ENCODE measurements at places on chromosomes 6 and 20. TPM values are rescaled to one million over a fixed set of nuclear protein-coding genes. Genes with fewer than 3 reads are reported as not detected.

GRCh38 chr6:8027965-8028651, 36.1 kb downstream of the BLOC1S5 start:
- no peak overlapping the region for H3K4me3 ChIP-seq
- H3K4me1 ChIP-seq: peaks cover 35% of the 10 kb centered on the region
- no peaks in the 10 kb centered on the region for H3K27me3 ChIP-seq

GRCh38 chr6:33505548-33506370, 51.4 kb downstream of the ZBTB9 start:
- H3K36me3 ChIP-seq: no peaks in the 10 kb centered on the region
- no peak overlapping the region for H3K27ac ChIP-seq
- no peaks in the 10 kb centered on the region for H3K4me1 ChIP-seq
- DNase-seq: no peak
- H3K4me3 ChIP-seq: no peak overlapping the region
- H3K27me3 ChIP-seq: no peaks in the 10 kb centered on the region

DNA sequence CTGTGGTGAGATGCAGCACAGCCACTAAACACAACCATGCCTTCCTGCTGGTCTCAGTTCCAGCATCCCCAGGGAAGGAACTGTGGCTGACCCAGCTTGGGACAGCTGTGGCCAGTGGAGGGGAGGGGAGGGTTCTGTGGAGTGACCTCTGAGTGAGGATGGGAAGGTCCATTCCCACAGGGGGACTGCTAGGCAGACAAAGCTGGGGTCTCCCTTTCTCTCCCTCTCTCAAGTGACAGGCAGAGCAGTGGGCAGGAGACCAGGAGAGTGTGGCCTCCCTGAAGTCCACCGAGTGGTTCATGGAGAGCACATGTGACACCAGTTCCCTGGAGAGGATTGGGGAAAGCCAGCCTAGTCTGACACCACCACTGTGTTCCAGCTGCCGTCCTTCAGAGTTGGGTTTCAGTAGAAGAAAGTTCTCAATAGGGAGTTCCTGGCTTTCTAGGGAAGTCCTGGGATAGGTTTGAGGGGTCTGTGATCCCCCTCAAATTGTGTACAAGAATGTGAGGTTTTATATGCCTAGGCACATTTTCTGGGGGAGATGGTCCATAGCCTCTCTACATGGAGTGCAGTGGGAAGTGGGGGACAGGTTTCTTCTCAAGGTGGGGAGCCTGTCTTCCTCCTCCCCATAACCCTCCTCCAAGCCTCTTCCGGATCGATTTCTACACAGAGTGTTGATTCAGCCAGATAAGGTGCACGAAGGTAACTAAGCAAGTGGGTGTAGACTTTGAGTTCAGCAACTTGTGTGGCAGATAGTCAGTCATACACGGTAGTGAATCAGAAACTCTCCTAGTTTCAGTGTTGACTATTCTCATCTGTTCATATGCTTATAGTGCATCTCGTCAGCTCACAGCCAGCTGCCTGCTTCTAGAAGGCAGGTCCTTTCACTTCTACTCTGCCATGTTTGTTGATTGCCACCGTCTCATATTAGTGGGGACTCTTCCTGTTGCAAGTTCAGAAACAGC, 18.9 kb downstream of the MANBAL start:
- no peak overlapping the region for H3K4me3 ChIP-seq
- no peak overlapping the region for H3K27ac ChIP-seq
- peak; percentile 25 for DNase-seq

- H3K27ac ChIP-seq: no peak overlapping the region
- no peak overlapping the region for H3K4me3 ChIP-seq
- no peaks in the 10 kb centered on the region for H3K27me3 ChIP-seq
- no peaks in the 10 kb centered on the region for H3K36me3 ChIP-seq
- H3K4me1 ChIP-seq: peaks cover 6% of the 10 kb centered on the region
- no peak for DNase-seq
Measured at GRCh38 chr6:9937031-9937763, 477.7 kb downstream of the TFAP2A start.

DNA sequence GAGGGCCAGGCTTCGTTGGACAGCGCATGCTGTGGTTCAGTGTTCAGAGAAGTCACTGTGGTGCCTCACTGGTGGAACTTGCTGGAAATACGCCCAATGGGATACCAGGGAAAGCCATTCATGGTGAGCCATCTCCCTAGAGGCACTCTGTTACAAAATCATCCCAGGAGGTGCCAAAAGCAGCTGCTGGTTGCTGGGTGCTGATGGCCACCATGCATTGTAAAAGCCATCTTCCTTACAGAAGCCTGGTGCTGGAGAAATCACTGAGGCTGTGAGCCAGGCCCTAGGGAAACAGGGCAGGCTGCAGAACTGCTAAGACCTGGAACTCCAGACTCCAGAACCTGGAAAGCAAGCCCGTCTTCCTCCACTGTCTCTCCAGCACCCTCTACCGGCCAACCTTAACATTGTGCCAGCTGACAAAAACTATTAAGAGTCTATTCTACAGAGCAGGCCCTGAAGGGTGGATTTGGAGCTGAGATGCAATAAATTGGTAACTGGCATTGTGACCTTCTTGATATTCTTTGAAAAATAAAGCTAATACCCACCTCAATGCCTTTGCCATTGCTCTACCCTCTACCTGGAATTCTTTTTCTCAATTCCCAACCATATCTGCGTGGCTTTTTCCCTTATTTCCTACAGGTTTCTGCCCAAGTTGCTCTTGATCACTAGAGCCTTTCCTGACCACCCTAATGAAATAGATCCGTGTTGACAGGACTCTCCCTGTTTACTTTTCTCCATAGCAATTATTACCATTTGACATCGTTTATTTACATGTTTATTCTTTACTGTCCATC, 18.5 kb downstream of the SNRPB start:
- no peak overlapping the region for H3K4me3 ChIP-seq
- peaks cover 12% of the 10 kb centered on the region for H3K4me1 ChIP-seq
- no peak for DNase-seq
- H3K27ac ChIP-seq: no peak overlapping the region
- no peaks in the 10 kb centered on the region for H3K36me3 ChIP-seq

- H3K27me3 ChIP-seq: no peaks in the 10 kb centered on the region
- H3K4me1 ChIP-seq: peaks cover 35% of the 10 kb centered on the region
- no peaks in the 10 kb centered on the region for H3K36me3 ChIP-seq
- DNase-seq: no peak
- H3K4me3 ChIP-seq: no peak overlapping the region
Measured at GRCh38 chr6:98581705-98582104, 252.7 kb upstream of the POU3F2 start.

- H3K4me1 ChIP-seq: peaks cover 12% of the 10 kb centered on the region
- H3K4me3 ChIP-seq: no peak overlapping the region
- no peak for DNase-seq
- H3K27ac ChIP-seq: no peak overlapping the region
Measured at GRCh38 chr6:38310061-38310460, 329.7 kb downstream of the BTBD9 start.

- no peak overlapping the region for H3K27ac ChIP-seq
- H3K27me3 ChIP-seq: no peaks in the 10 kb centered on the region
- no peaks in the 10 kb centered on the region for H3K36me3 ChIP-seq
- no peak overlapping the region for H3K4me3 ChIP-seq
- DNase-seq: no peak
Measured at GRCh38 chr6:164967102-164967501, 342.3 kb downstream of the C6orf118 start.

DNA sequence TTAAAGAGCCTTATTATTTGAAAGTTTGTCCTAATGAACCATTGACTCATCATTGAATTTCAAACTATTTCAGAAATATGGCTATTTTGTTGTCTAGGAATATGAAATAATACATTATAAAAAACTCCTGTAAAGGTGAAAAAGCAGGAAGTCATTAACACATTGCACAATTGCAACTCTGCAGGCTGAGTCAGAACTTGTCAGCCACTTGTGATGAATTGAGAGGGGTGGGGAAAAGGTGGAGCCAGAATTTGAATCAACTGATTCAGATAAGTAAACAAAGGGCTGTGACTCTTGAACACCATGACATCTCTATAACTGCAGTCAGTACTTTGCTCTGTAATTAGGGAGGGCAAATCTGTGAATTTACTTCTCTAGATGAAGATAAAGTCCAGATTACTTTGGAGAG, 6.0 kb downstream of the C6orf141 start:
- H3K4me3 ChIP-seq: no peak overlapping the region
- no peaks in the 10 kb centered on the region for H3K36me3 ChIP-seq
- H3K27me3 ChIP-seq: peaks cover 12% of the 10 kb centered on the region
- H3K27ac ChIP-seq: no peak overlapping the region
- peaks cover 5% of the 10 kb centered on the region for H3K4me1 ChIP-seq

- no peaks in the 10 kb centered on the region for H3K27me3 ChIP-seq
- H3K36me3 ChIP-seq: peaks cover 16% of the 10 kb centered on the region
- no peak overlapping the region for H3K4me3 ChIP-seq
Measured at GRCh38 chr20:32911355-32911754, 52.6 kb downstream of the EFCAB8 start.

GRCh38 chr6:35166520-35166919, 25.4 kb upstream of the TCP11 start:
- peaks cover 1% of the 10 kb centered on the region for H3K36me3 ChIP-seq
- DNase-seq: no peak
- H3K4me3 ChIP-seq: no peak overlapping the region
- peaks cover 30% of the 10 kb centered on the region for H3K4me1 ChIP-seq
- no peak overlapping the region for H3K27ac ChIP-seq

GRCh38 chr6:156189195-156189594, 588.0 kb upstream of the ARID1B start:
- no peak overlapping the region for H3K4me3 ChIP-seq
- H3K36me3 ChIP-seq: no peaks in the 10 kb centered on the region
- no peak overlapping the region for H3K27ac ChIP-seq
- H3K4me1 ChIP-seq: no peaks in the 10 kb centered on the region
- peaks cover 16% of the 10 kb centered on the region for H3K27me3 ChIP-seq

CLIC5 gene
- total RNA-seq: not detected

TFAP2D gene
- not detected for total RNA-seq

SYNE1 gene
- 182 TPM for total RNA-seq

C6orf52 gene
- 0.97 TPM for total RNA-seq

SNX21 gene
- 26.5 TPM for total RNA-seq

APOM gene
- 0.85 TPM for total RNA-seq

NOX3 gene
- total RNA-seq: not detected

BTNL2 gene
- not detected for total RNA-seq

SLC32A1 gene
- not detected for total RNA-seq

KCNS1 gene
- total RNA-seq: 1.1 TPM

LGSN gene
- not detected for total RNA-seq

Data from chondrocyte (in vitro differentiated cells).